GM04503 (cell line): ENCODE measurements at places on chromosomes 1 and 21.

GRCh38 chr1:77219166-77219887, at the start of gene PIGK:
TSS of gene PIGK (minus strand) at chr1:77219430. CDS start at chr1:77219402, 28 bp downstream.
- peak; percentile 34 for DNase-seq

DNA sequence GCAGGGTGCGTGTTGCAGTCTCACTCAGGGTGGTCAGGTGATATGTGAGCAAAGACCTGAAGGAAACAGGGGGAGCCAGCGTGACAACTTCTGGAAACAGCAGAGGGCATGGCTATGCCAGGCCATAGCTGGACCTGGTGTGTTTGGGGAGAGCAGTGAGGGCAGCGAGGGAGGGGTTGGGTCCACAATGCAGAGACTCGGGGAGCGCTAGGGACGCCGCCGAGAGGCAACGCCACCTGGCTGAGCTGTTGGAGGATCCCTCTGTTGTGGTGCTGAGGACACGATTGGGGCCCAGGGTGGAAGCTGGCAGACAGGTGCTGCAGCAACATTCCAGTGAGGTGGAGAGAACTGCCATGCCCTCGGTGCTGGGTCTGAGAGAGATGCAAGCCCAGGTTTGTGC, 26.6 kb upstream of the LSS start:
- no peak for DNase-seq

- peak; percentile 34 for DNase-seq
Observed at GRCh38 chr1:171919891-171920887, 78.9 kb downstream of the DNM3 start.

- no peak for DNase-seq
Observed at GRCh38 chr1:214004014-214004413, 16.2 kb downstream of the PROX1 start.

GRCh38 chr1:65166572-65167305, 18.7 kb downstream of the AK4 start:
- DNase-seq = no peak

DNA sequence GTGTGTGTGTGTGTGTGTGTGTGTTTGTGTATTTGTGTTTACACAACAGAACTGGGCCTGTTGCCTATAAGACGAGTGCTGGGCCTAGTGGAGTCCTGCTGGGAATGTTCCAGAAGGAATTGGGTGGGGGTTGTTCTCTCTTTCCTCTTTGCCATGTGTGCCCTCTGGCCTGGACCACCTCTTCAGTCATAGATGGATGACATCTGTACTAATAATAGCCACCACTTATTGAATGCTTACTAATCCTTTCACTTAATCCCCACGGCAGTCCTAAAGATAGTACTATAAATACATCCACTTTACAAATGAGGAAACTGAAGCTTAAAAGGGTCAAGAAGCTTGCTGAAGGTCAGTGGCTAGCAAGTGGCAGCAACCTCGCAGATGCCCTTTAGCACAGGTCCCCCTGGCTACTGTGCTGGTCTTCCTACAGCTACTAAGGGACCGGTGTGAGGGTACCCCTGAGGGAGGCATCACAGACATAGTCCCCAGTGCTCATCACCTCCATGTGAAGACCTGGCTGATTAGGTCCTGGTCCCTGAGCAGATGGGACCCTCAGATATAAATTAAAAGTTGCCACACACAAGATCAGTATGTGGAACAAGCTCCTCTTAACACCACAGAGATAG, 55.2 kb upstream of the KIF1B start:
- no peak for DNase-seq

DNA sequence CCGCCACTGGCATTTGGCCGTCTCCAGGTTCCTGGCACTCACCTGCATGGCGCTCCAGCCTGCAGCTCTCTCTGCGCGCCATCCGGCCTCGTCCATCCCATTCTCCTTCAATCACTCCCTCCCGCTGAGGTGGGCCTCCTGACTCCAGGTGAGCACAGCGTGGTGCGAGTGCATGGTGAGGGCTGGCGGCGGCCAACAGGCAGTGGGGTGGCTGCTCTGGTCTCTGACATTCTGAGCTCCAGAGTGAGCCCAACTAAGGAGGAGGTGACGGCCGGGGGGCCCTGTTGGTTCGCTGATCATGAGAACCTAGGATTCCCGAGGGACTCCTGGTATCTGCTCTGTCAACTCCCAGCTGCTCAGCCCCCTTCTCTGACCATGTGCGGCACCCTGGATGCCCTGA, 130.4 kb downstream of the AJAP1 start:
- DNase-seq = no peak

GRCh38 chr1:30466026-30466425, 257.4 kb downstream of the MATN1 start:
- no peak for DNase-seq

DNA sequence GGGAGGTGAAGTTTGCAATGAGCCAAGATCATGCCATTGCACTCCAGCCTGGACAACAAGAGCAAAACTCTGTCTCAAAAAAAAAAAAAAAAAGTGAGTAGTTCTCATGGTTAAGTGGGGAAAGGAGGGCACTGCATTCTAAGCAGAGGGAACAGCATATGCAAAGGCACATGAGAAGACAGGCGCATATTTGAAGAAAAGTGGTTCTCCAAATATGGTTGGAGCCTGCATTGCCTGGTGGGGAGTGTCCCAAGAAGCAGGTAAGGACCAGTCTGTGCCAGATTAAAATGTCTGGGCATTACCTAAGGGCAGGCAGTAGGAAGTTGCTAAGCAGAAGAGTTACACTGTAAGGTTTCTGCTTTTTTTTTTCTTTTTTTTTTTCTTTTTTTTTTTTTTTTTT, 2.5 kb upstream of the KPNA6 start:
- DNase-seq = no peak

GRCh38 chr1:26993237-26994019, at the start of gene TRNP1:
TSS of gene TRNP1 (plus strand) at chr1:26993692. CDS start at chr1:26993787, 95 bp downstream.
- DNase-seq = no peak

DNA sequence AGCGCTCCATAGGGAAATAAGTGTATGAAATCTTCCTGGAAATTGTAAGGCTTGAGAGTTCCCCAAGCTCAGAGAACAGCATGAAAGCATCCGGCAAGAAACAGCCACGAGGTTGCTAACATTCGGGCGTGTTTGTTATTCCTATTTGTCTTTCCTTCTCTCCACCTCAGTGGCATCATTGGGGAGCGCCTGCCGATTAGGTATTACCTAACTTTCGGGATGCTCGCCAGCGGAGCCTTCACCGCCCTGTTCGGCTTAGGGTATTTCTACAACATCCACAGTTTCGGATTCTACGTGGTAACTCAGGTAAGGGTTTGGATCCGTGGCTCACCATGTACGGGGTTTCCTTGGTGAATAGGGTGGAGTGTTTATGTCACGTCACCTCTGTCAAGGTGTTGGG, 25.7 kb downstream of the SLC37A1 start:
- no peak for DNase-seq

DNA sequence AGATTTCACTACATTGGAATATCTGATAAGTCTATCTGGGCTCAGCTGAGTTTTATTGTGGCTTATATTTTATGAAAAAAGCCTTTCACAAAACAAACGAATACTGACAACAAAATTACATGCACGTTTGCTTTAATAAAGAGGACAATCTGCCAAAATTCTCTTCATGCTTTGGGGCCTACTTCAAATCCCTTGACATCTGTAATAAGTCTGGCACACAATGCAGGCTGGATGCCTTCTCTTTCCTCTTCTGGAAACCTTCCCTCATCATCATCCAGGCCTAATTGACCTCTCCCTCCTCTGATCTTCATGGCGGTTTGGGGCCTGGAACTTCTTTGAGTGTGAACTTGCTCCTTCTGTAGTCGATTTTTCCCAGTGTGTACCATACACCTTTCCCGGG, 70.3 kb downstream of the MAP10 start:
- peak; percentile 62 for DNase-seq

DNA sequence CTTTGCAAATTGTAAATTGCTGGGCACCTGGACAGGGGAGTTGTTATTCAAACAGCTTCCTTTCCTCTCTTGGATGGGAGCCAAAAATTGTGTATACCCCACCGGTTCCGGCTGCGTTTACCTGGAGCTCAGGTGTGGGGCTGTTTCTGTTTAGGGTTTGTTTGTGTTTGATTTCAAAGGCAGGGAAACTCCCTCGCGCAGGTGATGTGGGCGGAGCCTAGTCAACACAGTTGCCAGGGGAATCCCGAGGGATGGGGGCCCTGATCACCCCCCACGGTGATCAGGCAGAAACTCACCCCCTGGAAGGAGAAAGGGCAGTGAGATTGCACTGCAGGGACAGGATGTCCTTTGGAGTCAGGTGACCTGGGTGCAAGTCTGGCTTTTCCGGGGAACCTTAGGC, 28.3 kb downstream of the CDCP2 start:
- no peak for DNase-seq

DNA sequence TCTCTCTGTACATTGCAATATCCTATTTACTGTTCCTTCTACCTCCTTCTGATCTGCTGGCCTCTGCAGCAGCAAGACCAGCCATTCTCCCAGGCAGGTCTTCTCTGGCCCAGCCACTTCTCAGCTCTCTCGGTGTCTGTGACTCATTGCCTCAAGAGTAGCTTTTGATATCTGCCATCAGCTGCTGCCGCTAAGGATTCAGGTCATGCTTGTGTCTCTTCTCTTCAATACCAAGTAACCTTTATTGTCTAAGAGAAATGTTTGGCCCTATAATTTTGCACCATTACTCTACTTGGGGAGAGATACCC, 101.8 kb downstream of the TMEM53 start:
- DNase-seq = no peak

GRCh38 chr1:174713796-174714195, 266.0 kb downstream of the GPR52 start:
- DNase-seq = no peak

GRCh38 chr21:35615325-35615724, 445.0 kb downstream of the SETD4 start:
- DNase-seq = no peak

GRCh38 chr1:116772648-116773045, 18.4 kb downstream of the CD2 start:
- DNase-seq = no peak

DNA sequence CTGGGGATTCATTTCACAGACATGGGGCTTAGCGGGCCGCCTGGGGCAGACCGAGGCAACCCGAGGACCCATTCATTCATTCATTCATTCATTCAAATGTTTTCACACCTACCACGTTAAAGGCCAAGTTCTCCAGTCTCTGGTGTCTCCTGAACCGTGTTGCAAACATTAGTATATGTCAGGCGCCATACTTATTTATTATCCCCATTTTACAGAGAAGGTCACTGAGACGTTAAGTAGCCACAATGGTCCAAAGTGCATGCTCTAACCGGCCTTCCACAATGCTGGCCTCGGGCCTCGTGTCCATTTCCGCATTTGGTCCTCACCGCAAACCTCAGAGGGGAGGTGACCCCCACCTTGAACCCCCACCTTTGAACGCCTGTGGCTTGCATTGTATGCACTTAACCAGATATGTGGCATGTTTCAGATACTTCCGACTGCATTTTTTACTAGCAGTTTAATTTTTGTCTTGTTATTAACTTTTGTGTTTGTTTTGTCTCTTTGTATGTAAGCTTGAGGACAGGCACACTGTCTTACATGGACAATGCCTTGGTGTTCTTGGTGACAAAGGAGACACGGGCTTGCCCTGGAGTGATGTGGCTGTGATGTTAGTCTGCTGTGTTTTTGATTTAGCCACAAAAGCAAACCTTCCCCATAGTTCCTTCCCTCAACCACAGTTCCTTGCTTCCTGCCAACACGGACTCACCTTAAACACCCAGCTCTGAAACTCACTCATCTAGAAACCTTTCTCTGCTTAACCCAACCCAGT, 1.2 kb upstream of the IFFO2 start:
- DNase-seq = no peak

DNA sequence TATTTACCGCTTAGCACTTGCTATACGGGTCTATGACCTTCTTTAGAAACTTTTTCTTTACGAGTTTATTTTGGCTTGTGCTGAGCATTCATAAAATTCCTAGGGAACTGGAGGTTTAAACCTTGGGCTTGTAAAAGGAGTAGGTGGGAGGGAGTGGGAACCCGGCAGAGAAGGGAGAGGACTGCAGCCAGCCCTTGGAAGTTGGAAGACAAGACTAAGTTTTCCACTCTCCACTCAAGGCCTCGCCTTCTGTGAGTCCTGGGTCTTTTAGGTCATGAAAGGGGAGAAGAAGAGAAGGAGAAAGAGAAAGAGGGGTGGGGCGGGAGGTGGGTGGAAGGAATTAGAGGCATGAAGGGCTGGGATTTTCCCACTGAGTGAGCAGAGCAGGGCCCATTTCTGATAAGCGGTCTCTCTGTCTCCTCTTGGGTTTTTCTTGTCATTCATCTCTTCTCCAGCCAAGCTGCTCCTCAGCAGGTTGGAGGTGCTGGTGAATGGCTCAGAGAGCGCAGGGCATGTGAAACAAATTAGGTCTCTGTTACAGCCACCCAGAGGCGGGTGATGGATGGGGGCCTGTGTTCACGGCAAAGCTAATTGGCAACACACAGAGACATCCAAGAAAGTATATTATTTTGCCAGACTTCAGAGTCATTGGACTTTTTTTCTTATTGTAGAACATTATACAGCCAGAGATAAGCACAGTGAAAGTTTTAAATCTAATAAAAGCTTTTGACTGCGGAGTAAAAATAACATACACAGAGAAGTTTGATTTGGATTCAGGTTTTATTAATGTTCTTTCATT, 247.3 kb downstream of the FOXD2 start:
- DNase-seq = no peak

GRCh38 chr1:28176492-28177470, at the start of gene PTAFR:
TSS of gene PTAFR (minus strand) at chr1:28176690. CDS start at chr1:28151021, 25,669 bp downstream.
- no peak for DNase-seq

DNA sequence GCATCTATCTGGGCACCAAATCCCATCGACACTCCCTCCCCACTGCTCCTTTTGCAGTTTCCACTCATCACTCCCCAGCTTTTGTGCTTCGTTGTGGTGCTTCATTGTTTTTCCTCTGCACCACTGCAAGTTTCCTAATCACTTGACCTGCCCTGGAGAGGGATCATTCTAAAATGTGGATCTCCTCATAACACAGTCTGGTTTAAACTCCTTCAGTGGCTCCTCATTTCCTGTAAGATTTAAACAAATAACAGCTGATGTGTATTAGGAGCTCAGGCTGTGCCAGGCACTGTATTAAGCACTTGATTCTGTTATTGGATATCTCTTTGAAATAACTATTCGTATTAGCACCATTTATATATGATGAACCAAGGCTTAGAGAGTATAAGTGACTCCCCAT, 51.3 kb downstream of the MAP10 start:
- DNase-seq = no peak

GRCh38 chr1:109850194-109850593, 60.5 kb upstream of the CSF1 start:
- DNase-seq = no peak
